Body of pancreas (tissue), 4 donors: ENCODE measurements at places on chromosomes 13 and 19.

DNA sequence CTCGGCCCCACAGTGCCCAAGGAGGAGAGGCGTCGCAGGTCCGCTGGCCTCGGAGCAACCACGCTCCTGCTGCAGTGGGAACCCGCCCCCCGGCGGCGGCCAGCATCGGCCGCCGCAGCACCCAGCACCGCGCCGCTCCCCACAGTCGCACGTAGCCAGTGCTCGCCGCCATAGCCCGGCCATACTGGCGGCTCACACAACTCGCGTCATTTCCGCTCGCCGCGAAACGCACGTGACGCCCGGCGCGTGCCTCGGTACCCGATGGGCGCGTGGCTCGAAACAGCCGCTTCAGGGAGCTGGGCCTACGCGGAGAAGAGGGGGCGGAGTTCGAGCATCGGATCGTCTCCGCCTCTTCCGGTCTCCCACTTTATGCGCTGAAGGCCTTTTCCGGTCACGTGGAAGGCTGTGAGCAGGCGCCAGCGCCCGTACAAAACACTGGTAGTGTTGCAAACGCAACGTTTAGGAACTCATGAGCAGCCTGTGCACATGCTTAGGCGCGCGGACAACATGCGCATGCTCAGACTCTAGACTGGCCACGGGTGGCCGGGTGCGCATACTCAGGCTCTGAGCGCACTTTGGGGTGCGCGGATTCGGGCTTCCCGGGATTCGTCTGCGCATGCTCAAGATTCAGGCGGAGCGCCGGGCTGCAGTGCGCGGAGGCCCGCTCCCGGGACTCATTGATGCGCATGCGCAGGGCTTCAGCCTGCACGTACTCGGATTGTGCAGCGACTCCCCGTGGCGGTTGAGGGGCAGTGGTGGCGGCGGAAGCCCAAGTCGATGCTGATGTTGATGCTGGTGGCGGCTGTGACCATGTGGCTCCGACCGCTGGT lies at the start of the genes CATSPERD and LONP1:
CATSPERD (plus strand) TSS at position 677 of the 830 bp plus-strand sequence; CDS start at position 778, 101 bp downstream.
LONP1 (minus strand) TSS at position 186 of the 830 bp plus-strand sequence; CDS start at position 172, 14 bp downstream.
- DNase-seq = peak; percentile 99

DNA sequence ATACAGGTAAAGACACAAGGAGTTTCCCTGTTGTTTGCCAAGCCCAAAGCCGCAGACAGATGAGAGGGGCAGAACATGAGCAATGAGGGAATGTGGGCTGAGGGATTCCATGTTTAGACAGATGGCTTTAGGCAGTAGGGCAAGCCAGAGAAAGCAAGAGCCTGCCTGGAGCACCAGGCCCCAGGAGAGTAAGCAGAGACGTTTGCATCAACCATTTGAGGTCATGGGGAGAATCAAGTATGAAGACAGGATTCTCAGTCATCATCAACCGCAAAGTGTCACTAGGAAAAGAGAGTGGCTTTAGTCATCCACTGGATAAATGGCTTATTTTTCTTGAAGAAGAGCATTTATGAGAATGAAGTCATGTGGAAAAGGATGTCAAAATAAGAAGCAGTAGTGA lies 184.7 kb downstream of the COG6 start:
- DNase-seq = no peak

GRCh38 chr13:95050800-95051615 lies 250.2 kb downstream of the ABCC4 start:
- no peak for DNase-seq

DNA sequence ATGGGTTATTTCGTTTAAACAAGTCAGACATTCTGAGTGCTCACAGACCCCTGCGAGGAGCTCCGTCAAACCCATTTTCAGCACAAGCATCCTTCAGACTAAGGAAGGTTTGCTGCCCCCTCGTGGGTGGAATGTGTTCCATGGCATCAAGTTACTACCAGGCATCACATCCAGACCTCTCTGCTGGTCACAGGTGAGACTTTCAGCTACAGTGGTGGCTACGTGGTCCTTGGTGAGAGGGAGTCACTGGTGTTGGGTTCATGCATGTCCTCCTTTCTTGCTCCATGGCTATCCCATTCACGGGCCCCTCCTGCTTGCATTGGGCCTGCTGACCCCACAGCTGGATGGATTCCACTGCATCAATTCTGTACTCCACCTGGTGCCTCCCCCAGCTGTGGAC lies 9.1 kb upstream of the LILRB5 start:
- peak; percentile 84 for DNase-seq

DNA sequence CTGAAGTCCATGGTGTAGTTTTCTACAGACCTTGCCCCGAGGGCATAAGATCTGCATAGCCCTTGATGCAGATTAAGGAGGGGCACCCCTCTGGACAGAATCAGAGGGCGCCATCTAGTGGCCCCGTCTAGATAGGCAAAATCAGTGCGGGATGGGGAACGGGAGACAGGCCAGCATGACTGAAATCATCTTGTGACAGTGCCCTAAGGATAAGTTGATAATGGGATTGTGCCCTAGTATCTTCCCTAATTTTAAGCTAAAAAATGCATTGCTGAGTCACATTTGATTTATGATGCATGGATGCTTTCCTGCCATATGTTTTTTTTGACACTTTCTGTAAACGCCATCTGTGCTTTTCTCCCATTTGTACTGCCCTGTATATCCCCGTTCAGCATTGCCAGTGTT lies 19.0 kb upstream of the GPI start:
- DNase-seq = peak; percentile 74

DNA sequence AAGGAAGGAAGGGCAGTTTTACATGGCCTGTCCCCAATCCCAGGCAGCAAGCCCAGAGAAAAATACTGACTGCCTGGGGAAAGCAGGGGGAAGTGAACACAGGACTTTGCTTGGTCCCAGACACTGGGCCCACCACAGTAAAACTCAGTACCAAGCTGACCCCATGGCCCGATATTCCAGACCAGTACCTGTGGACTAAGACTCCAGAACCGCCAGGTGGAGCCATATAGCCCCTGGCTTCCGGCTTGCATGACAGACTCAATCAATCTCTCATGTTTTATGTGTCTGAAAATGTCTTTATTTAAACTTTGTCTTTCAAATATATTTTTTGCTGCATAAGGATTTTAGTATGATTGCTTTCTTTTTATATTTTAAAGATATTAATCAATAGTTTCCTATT lies 767.9 kb upstream of the SLITRK6 start:
- DNase-seq = peak; percentile 25

- no peak for DNase-seq
Measured at GRCh38 chr13:95791084-95791722, 114.3 kb downstream of the DNAJC3 start.

DNA sequence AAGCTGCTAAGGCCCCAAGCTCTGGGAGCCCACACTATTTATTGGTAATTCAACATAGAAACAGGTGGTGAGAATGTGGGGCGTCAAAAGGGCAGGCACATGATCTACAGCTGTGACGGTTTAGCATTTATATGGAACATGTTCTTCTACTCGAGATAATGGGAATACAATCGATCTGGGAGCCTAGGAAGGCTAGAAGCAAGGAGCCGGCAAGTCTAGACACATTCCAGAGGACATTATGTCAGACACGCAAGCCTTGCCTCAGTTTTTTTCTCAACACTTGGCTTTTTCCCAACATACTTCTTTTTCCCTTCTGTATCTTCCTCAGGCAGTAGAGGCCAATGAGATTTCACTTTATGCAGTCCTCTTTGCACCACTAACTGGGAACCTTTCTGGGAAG lies 315.7 kb upstream of the SLITRK5 start:
- DNase-seq = no peak

DNA sequence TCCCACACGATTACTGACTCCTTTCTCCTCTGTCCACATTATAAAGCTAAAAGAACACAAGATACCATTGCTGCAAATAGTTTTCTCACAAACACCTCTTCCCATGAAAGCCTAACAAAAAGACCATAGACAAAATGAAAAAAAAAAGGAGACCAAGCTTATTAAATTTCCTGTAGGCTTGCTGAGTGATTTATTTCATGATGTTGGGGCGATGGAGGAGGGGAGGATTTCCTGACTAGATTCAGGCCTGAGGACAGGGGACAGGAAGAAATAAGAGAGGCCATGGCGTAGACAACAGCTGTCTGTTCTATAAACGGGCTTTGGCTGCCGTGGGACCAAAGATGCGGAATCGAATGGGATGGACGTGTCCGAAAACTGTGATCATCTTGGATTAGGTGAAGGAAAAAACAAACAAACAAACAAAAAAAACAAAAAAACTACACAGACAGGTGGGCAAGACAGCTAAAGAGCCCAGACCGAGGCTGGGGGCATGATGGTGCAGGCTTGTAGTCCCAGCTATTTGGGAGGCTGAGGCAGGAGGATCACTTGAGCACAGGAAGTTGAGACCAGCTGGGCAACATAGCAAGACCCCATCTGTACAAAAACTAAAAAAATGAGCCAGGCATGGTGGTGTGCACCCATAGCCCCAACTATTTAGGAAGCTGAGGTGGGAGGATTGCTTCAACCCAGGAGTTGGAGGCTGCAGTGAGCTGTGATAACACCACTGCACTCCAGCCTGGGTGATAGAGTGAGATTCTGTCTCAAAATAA lies 5.3 kb downstream of the TMPRSS9 start:
- no peak for DNase-seq

DNA sequence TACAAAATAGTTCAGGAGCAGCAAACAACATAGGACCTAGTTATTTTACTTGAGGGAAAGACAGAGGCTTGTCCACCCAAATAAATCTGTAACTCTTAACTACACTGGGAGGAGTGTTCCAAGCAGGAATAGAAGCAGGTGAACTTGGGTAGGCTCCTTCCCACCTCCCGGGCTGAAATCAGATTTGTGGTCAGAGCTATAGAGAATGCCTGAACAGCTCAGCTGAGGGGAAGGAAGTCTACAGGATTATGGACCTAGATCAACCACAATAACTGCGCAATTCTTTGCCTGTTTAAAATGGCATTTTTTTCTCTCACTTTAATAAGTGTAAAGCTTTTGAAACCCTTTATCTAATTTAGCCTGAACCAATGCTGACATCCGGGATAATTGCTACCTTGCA lies 73.5 kb upstream of the IRS2 start:
- no peak for DNase-seq

GRCh38 chr19:38409631-38410133 lies 6.8 kb downstream of the FAM98C start:
- DNase-seq = no peak

- DNase-seq = no peak
Measured at GRCh38 chr13:45748941-45749759, 47.0 kb downstream of the CBY2 start.

GRCh38 chr13:55652657-55653056 lies 1488.1 kb upstream of the PRR20A start:
- DNase-seq = no peak
